Esophagus muscularis mucosa (tissue), 4 donors: ENCODE measurements at places on chromosomes 1 and 21.

- no peak for DNase-seq
- no peak overlapping the region for H3K27ac ChIP-seq
- no peaks in the 10 kb centered on the region for H3K27me3 ChIP-seq
- H3K4me1 ChIP-seq: no peaks in the 10 kb centered on the region
- no peak overlapping the region for H3K4me3 ChIP-seq
These were observed 9.4 kb upstream of the RGS13 start for GRCh38 chr1:192626366-192627179.

GRCh38 chr1:223230161-223230881, 87.3 kb upstream of the TLR5 start:
- H3K27me3 ChIP-seq: no peaks in the 10 kb centered on the region
- H3K27ac ChIP-seq: no peak overlapping the region
- peaks cover 17% of the 10 kb centered on the region for H3K4me1 ChIP-seq
- H3K4me3 ChIP-seq: no peak overlapping the region
- no peak for DNase-seq
- H3K36me3 ChIP-seq: no peaks in the 10 kb centered on the region

GRCh38 chr1:167184081-167184480, 36.6 kb upstream of the POU2F1 start:
- H3K4me1 ChIP-seq: no peaks in the 10 kb centered on the region
- no peaks in the 10 kb centered on the region for H3K36me3 ChIP-seq
- no peak overlapping the region for H3K27ac ChIP-seq
- no peaks in the 10 kb centered on the region for H3K27me3 ChIP-seq

DNA sequence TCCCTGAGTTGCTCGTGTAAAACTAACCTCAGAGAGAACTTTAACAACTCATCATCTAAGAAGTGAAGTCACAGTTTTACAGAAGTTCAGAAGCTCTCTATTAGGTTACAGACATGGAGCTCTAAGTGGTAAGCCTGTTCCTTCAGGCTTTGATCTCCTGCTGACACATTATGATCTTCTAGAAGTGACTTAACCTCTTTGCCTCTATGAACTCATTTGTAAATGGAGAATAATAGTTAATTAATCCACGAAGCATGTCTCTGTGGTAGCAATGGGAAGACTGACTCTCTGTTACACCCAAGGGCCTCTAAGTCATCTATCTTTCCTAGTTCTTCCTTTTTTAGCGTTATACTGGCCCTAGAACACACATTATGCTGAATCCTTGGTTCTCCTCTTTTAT, 157.9 kb upstream of the NRIP1 start:
- peaks cover 6% of the 10 kb centered on the region for H3K4me1 ChIP-seq
- H3K4me3 ChIP-seq: no peak overlapping the region
- no peaks in the 10 kb centered on the region for H3K36me3 ChIP-seq
